ENCODE measurements at places on chromosomes 1 and 21.
A peak's percentile ranks its signal among the peaks of the same experiment; 100 is the strongest.

- DNase-seq = no peak
Measured at GRCh38 chr1:21902026-21903012, 34.8 kb downstream of the HSPG2 start.

DNA sequence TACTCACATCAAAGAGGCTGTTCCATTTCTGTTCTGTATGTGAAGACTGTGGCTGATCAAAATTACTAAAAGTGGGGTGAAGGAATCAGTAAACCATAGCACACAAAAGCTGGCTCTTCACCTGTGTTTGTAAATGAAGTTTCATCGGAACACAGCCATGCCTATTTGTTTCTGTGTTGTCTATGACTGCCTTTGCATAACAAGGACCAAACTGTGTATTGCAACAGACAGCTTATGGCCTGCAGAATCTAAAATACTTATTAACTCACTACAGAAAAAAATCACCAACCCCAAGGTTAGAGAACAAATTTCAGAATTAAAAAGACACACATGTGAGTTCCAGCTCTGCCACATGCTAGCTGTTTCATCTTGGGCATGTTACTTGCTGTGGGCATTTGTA lies 163.9 kb downstream of the LYPLAL1 start:
- no peak for DNase-seq

DNA sequence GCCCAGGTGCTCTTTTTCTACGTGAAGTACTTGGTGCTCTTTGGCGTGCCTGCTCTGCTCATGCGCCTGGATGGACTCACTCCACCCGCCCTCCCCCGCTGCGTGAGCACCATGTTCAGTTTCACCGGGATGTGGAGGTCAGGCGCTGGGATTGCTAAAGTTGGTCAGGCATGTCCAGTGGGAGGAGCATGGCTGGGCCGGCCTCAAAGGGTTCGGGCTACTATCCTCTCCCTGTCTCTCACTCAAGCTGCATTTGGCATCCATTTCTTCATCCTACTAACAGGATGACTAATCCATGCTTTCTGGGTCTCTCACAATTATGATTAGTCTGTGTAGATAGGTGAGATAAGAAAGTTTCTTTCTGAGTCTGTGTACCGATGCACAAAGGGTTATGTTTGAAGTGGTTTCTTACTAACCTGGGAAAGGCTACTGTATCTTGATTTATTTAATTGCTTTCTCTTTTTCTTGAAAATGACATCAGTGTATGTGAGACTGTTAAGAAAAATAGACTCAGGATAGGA lies 135.9 kb downstream of the HHAT start:
- DNase-seq = peak; percentile 94

DNA sequence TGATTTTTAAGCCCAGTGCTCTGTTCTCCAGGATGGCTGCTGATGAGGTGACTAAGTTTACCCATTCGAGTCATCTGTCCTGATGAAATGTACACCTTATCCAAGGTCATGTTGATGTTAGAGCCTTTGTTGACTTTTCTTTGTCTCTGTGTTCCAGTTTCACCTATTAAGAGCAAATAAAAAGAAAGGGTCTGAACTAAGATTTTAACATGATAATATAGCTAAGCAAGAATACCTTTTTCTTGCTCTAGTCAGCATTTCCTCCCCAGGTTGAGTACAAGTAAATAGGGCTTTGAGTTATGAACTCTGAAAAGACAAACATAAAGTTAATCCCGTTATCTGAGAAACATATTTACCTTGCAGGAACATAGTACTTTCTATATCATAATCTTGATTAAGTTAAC lies 52.1 kb upstream of the GPR88 start:
- DNase-seq = no peak

DNA sequence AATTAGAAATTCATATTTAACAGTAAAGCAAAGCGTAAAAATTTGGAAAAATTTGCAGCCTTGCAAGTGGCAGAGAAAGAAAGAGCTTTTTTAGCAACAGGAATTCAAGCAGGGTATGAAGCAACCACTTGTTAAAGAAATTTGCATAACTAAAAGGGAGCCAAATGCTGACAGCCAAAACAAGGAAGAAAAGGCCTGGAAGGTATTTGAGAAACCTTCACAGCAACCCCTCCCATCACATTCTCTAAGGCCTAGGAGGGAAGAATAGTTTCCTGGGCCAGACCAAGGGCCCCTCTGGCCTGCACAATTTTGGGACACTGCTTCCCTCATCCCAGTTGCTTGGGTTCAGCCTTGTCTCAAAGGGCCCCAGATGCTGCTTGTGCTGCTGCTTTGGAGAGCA lies 672.4 kb upstream of the TMPRSS15 start:
- DNase-seq = no peak

DNA sequence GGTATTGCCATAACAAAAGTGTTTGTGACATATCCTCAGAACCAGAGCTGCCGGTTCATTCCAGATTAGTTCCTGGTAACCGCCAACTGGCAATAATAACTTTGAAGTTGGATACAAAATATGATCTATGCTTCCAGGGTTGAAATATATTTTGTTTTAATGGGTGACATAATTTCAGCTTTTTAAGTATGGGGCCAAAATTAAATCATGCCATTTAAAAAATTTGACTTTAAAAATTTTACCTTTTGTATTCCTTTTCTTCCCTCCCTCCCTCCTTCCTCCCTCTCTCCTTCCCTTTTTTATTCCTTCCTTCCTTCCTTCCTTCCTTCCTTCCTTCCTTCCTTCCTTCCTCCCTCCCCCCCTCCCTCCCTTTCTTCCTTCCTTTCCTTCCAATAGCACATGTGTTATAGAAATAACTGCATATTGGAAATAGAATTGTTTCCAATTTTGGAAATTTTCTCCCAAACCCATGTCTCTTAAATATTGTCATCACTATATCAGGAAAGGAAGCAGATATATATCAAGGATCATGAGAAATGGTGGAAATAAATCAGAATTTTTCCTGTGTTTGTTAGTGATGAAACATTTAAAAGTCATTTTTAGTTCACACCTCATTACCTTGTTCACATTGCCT lies 12.0 kb upstream of the KIFAP3 start:
- no peak for DNase-seq

DNA sequence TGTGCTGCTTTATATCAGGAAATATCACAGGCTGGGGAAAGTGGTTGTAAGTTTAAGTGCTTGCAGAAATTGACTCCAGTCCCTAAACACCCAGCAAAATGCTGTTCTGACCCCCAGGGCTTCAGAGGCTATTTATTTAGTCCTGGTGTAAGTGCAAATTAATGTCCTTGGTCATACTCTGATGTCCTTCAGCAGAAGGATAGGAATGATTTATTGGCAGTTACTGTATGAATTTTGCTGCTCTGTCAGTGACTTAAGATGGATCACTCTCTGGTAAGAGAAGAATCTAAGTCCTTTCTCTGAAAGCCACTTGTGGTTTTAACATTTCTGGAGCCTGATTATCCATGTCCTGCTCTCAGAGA lies 21.9 kb downstream of the FAM20B start:
- DNase-seq = no peak
